Stimulated activated CD4-positive, alpha-beta T cell treated with anti-CD3 and anti-CD28 coated beads, Interleukin-1b, Interleukin-23, amount 100 ng/mL, for 4 hours (primary cell): ENCODE measurements at places on chromosomes 5 and 9.

GRCh38 chr5:144332265-144332664, 161.6 kb downstream of the KCTD16 start:
- no peak for DNase-seq

GRCh38 chr9:8188723-8189407, 389.3 kb upstream of the DMAC1 start:
- no peak for DNase-seq

GRCh38 chr9:121692606-121693387, 41.4 kb downstream of the DAB2IP start:
- DNase-seq: no peak

DNA sequence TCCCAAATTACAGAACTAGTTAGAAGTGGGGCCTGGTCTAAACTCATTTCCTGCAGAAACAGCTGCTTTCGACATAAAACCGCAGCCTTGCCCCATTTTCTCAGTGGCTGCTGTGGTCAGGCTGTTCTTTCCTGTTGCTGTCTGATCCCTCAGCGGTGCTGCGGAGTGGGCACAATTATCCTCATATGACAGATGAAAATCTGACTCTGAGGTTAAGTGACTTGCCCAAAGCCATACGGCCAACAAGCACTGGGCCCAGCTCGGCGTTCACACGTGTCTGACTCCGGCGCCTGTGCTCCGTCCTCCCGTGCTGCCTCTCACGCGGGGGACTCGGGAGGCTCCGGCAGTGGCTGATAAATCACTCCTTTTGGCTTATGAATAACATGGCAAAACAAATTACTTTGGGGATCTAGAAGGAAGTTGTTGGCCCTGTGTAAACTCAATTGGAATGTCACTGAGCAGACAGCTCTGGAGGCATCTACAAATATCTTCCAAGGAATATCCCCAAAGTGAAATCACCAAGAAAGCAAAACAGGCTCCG, 142.6 kb upstream of the LMX1B start:
- peak; percentile 49 for DNase-seq

- DNase-seq: no peak
These were observed 244.8 kb downstream of the PBX3 start for GRCh38 chr9:125991886-125992529.

DNA sequence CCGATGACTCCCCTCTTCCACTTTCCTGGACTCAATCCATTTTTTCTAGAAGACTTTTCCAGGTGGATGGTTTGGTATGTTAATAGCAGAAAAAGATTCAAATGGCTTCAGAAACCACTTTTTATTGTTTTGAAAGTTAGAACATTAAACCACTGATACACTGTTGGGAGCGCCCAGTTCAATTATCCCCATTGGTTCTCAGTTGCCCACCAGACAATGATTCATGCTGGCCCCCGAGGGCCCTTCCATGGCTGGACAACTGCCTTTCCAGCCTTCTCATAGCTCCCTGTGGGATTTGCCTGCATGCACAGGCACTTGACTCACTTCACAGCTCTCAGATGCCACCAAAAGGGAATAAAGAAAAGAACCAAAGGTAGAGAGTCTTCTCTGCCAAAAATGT, 21.3 kb upstream of the ANKRD34B start:
- no peak for DNase-seq

- DNase-seq: no peak
These were observed 7.9 kb upstream of the ENG start for GRCh38 chr9:127862075-127863011.

- DNase-seq: no peak
These were observed 88.7 kb downstream of the CFAP90 start for GRCh38 chr5:7762267-7762666.

GRCh38 chr5:35860686-35861085, 4.0 kb downstream of the IL7R start:
- no peak for DNase-seq

- DNase-seq: no peak
These were observed 192.1 kb upstream of the DMRT1 start for GRCh38 chr9:649128-650074.

GRCh38 chr9:121321016-121321503, 49.0 kb downstream of the STOM start:
- no peak for DNase-seq

DNA sequence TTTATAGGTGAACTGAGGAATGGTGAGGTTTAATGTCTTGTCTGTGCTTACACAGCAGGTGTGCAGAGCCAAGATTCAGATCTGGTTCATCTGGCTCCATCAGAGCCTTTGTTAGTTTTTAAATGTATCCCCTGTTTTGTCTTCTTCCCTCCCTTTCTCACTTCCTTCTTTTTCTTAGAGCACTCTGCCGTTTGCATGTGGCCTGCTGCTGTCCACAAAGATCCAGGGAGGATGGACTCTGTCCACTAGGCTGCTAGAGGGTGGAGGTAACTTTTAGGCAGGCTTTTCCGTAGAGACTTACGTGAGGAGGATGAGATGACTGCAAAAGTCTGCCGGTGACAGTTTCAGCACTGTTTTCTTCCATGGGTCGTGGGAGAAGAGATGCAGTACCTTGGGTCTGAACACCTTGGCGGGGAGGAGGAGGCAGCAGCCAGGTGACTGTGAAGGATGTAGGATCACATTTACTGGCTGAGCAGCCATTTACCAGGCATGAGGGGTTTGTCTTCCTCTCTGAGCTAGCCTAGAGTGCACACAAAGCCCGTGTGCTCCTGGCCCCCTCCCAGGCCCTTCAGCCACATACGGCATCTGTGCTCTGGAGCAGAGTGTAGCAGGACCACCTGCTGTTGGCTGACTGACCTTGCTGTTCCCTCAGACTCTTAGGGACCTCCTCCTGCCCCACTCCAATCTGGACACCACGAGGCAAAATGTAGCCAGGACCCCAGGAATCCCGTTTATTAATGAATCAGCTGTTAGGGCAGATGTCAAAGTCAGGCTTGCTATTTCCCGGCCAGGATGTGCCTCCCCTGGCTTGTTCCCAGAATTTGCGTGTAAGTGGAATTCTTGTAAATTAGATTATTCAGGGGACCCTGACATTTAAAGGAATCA, 1.8 kb downstream of the NTMT1 start:
- no peak for DNase-seq

DNA sequence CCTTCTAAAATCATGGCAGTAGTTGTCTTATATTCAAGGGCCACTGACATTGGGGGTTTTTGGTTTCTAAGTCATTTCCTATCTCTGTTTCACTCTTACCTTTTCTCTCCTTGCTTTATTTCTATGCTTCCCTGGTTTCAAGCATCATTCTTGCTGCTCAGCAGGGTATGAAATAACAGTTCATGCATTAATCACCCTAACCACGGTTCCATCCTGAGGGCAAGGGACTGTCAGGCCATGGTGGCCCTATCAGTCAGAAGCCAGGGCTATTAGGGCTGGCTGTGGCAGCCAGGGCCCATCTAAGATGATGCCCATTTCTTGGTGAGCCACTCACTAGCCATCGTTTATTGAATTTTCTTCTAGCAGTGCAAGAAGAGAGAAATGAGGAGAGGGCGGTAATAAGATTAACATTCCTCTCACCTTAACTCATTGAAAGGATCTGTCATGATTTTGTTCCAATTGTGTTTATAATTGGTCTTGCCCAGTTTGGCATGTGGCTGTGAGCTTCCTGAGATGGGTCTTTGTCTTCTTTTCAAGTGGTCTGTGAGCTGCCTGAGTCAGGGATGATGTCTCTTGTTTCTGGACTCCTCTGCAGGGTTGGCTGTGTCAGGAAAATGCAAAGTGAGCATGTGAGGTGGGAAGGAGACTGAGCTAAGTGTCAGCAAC, 45.2 kb downstream of the CYSTM1 start:
- DNase-seq: no peak

DNA sequence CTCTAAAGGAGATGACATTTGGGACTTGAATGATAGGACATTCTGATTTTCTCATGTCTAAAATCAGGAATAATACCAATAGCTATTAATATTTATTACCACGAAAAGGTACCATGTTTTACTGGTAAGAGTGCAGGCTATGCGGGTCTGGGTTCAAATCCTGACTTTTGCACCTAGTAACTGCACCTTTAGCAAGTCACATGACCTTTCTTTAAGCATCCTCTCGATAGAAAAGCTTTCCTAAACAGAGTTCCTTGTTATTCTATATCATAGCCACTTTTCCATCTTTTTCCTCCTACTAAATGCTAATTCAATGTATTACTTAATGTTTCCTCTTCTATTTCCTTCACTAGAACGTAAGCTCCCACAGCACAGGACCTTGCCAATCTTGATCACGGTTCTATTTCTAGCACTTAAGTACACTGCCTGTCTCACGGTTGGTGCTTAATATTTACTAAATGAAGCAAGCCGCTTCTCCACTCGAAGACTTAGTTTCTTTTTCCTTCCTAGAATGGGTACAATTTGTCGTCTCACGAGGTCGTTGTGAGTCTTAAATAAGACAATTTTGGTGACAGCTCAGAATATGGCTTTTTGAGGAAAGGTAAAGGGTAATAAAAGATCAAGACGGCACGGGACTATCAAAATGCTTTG, 816 bp downstream of the RBM18 start:
- no peak for DNase-seq

GRCh38 chr5:137935190-137935589, 45.9 kb downstream of the PKD2L2 start:
- no peak for DNase-seq

DNA sequence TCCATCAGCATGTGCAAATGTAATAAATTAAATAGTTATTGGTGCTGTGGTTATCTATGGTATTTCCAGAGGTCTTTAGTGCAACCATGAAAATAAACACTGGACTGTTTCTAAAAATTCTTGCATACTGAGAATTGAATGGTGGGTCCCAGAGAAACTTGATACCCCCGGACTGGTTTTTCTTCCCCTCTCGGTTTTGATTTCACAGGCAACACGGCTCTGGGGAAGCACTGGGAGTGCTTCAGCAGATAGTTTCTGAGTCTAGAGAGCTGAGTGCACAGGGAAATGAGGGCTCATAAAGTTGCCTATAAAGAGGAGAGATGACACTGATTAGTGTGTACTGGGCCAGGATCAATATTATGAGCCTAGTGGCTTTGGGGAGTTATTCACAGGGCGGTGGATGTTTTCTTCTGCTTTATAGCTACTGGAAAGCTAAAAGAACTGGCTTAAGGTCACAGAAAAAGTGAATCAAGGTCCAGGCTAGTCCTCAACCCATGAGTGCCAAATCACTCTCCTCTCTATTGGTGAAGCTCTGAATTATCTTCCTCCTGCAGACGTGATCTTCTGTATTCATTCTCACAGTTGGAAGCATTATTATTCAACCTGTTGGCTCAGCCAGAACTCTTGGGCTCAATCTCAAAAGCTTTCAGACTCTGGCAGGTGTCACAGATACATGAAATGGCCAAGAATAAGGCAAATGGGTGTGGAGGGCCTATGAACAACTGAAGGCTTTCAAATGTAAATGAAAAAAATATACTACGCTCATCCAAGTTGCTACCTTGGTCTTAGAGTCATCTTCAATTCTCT, 170.2 kb upstream of the HMHB1 start:
- DNase-seq: no peak

DNA sequence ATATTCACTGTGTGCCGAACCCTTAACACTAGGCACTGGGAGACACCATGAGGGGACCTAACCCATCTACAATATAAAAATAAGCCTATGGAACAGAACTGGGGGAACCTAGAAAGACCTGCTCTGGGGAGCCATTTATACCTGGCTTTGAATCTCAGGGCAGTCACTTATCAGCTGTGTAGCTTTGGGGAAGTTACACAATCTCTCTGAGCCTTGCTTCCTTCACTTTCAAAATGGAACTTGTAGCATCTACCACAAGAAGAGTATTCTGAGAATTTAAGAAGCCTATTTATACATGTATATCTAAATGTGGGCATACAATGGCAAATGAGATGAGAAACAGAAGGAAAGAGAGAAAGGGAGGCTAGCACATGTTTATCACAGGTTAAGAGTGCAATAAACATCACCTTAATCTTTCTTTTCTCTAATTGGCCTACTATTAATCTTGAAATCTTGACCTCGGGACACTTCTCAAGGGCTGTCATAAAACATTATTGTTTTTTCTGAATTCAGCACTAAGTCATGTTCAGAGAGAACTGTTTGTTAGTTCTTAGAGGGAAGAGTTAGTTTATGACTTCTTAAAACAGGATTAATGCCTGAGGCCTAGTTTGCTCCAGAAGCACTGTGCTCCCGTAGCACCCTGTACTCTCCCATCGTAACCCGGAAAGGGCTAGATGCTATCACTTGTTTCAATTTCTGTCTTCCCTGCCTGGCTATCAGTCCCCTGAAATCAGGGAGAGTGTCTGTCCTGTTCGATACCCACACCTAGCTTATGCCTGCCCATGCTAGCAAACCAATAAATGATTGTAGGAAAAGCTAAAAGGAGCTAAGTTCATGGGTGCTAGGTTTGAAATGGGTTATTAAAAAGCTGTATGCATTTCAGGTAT, 606.4 kb upstream of the CLINT1 start:
- no peak for DNase-seq

DNA sequence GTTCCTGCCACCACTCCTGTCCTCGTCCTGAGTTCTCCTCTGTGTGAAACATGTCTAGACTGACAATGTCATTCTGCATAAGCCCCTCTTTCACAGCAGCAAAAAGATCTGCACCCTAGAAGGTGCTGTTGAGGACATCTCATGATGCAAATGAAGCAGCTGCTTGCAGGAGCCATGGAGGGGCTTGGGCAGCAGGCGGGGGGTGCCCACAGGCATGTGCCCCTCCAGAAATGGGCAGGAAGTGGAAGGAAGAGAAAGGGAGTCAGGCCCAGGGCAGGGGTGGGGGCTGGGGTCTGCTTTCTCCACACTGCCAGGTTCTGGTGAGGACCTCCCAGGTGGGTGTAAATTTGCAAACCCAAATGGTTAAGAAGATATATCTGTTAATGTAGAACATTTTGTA, 54.5 kb upstream of the KCNMB1 start:
- DNase-seq: no peak

GRCh38 chr5:151451626-151452520, 4.5 kb downstream of the SLC36A1 start:
- no peak for DNase-seq

DNA sequence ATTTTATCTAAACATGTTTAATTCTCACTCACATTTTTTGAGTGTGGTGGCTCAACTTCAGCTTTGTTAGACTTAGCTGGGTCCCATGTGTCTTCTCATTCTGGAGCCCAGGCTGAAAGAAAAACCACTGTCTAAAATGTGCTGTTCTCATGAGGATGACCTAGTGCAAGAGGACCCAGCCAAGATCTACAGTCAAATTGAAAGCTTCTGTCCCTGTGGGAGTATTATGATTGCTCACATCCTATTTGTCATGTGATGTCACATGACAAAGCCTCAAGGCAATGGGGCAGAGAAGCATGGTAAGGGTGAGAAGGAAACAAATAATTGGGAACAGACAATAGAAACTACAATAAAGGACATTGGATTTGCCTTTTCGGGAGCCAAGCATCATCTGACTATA, 113.4 kb upstream of the ASTN2 start:
- DNase-seq: no peak

- no peak for DNase-seq
These were observed 37.9 kb downstream of the GAS1 start for GRCh38 chr9:86909388-86909787.

DNA sequence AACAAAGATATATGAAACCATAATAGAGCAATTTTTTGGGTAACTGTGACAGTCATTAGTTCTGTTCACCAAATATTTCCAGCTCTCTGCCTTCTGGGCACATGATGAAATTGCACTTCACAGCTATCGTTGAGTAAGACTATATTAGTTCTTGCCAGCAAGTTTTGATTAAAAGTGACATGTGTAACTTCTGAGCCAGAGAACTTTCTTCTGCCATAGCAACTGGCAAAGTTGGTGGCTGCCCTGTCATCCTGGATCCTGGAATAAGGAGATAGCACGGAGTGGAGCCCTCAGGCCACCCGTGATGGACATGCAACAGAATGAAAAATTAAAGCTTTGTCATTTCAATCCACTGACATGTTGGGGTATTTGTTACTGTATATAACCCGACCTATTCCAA, 194.4 kb upstream of the VCAN start:
- no peak for DNase-seq

- no peak for DNase-seq
These were observed 89.0 kb downstream of the ARSB start for GRCh38 chr5:78896132-78896531.
